Tibial nerve (tissue), 4 donors: ENCODE measurements at places on chromosomes 4 and X.

DNA sequence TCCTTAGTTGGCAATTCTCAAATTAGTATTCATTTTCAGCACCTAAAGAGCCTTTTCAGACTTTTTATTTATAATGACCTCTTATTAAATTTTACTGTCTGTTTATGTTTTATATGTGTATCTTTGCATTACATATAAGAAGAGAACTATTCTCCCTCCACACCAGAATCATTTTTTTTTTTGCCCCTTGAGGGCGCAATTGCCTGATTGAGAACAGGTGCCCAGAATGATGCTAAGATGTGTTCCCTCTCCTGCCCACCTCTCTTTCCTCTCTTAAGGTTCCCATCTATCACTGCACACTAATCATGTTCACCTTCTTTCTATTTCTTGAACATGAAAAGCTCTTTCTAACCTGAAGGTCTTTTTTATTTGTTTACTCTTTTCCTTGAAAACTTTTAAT lies 44.2 kb upstream of the ADAM29 start:
- no peaks in the 10 kb centered on the region for H3K4me1 ChIP-seq
- H3K27me3 ChIP-seq, result no peaks in the 10 kb centered on the region
- no peaks in the 10 kb centered on the region for H3K36me3 ChIP-seq
- H3K27ac ChIP-seq, result no peak overlapping the region

DNA sequence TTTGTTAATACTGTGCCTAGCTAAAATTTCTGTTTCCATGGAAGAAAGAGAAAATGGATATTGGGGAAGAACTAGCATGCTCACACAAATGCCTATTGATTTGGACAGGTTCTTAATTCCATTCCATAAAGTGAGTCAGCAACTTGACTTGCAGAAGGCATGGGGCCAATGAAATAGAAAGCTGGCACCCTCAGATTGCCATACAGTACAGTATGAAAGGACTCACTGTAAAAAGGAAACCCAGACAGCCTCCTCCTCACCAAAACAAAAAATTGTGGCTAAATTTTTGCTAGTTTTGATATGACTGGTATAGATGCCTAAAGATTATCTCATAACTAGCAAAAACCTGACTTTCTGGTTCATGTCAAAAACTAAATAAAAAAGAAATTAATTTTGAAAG lies 11.2 kb upstream of the TAB3 start:
- no peaks in the 10 kb centered on the region for H3K36me3 ChIP-seq
- H3K27ac ChIP-seq, result no peak overlapping the region
- no peaks in the 10 kb centered on the region for H3K4me1 ChIP-seq
- no peaks in the 10 kb centered on the region for H3K27me3 ChIP-seq
- no peak for DNase-seq
- no peak overlapping the region for H3K4me3 ChIP-seq

DNA sequence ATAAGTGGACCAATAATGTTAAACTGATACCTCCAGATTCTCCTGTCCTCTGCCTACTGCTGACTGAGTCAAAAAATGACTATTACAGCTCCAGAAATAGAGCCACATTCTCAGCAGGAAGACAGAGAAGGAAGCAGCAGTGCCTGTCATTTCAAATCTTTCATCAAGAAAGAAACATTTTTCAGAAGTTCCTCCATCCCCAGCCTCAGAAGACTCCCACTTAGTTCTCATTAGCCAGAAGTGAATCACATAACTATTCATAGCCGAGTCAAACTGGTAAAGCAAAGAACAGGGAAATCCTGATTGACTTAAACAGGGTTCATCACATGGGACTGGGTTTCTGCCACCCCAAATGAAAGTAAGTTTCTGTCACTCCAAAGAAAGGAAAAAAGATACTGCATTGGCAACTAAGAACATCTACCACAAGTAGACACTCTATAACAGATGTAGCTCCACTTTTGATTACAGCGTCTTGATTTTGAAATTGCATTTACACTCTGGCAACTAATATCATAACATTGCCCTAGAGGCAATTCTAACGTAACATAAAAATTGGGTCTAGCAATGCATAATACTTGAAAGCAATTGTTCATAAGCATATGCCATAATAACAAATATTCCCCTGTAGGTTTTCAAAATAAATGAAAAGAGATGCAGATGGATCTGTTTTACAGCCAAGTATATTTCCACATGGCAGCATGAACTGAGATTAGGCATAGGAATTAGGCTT lies 599.8 kb downstream of the GALNTL6 start:
- no peaks in the 10 kb centered on the region for H3K36me3 ChIP-seq
- H3K4me1 ChIP-seq, result no peaks in the 10 kb centered on the region
- no peaks in the 10 kb centered on the region for H3K27me3 ChIP-seq
- no peak overlapping the region for H3K4me3 ChIP-seq

- peaks cover 23% of the 10 kb centered on the region for H3K36me3 ChIP-seq
These were observed 28.0 kb downstream of the PRPS2 start for GRCh38 chrX:12819222-12819621.

- no peaks in the 10 kb centered on the region for H3K4me1 ChIP-seq
- DNase-seq, result no peak
- no peaks in the 10 kb centered on the region for H3K36me3 ChIP-seq
- no peak overlapping the region for H3K27ac ChIP-seq
These were observed 5.5 kb upstream of the KLHL8 start for GRCh38 chr4:87225936-87226335.

GRCh38 chr4:25696409-25696808 lies 40.8 kb downstream of the SLC34A2 start:
- no peaks in the 10 kb centered on the region for H3K27me3 ChIP-seq
- no peak overlapping the region for H3K27ac ChIP-seq
- H3K4me1 ChIP-seq, result no peaks in the 10 kb centered on the region
- DNase-seq, result no peak

DNA sequence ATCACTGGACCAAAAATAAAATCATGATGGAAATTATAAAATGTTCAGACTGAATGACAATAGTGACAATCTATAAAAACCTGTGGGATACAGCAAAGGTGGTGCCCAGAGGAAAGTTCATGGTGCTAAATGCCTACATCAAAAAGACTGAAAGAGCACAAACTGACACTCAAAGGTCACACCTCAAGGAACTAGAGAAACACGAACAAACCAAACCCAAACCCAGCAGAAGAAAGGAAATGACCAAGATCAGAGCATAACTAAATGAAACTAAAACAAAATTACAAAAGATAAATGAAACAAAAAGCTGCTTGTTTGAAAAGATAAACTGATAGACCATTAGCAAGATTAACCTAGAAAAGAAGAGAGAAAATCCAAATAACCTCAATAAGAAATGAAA lies 78.7 kb downstream of the ANAPC10 start:
- H3K36me3 ChIP-seq, result no peaks in the 10 kb centered on the region
- H3K4me3 ChIP-seq, result no peak overlapping the region
- H3K27ac ChIP-seq, result no peak overlapping the region
- H3K27me3 ChIP-seq, result no peaks in the 10 kb centered on the region
- no peak for DNase-seq

GRCh38 chrX:12344954-12345353 lies 206.7 kb downstream of the FRMPD4 start:
- no peak overlapping the region for H3K4me3 ChIP-seq
- H3K27ac ChIP-seq, result no peak overlapping the region
- no peaks in the 10 kb centered on the region for H3K36me3 ChIP-seq
- H3K27me3 ChIP-seq, result no peaks in the 10 kb centered on the region

DNA sequence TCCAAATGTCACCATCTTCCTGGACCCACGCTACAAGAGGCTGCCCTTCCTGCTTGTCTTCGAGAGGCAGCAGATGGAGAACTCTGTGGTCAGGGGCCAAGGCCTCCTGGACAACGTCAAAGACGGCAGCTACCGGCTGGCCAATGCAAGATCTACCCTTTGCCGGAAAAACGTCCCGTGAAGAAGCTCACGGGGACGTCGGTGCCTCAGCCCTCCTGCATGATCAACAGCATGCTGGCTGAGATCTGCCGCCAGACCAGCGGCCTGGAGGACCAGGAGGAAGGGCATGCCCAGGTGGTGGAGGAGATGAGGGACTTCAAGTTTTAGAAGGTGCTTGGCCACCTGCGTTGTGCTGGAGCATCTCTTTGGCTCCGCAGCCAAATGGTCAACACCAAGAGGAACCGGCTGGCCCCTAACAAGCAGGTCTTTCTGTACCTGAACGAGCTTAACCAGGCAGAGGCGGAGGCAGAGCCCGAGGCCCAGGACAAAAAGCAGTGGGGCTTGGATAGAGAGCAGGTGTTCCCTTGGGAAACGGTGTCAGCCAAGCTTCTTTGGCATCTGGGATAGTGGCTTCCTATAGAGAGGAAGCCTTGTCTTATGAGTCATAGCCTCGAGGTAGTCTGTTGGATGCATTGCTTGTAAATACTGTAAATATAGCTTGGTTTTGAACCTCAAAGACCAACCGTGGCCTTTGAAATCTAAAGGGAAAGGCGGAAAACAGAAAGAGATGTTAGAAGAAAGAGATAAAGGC lies 94.8 kb upstream of the ELOVL6 start:
- H3K27me3 ChIP-seq, result no peaks in the 10 kb centered on the region
- no peak for DNase-seq
- no peaks in the 10 kb centered on the region for H3K4me1 ChIP-seq
- H3K36me3 ChIP-seq, result no peaks in the 10 kb centered on the region
- H3K27ac ChIP-seq, result no peak overlapping the region
- no peak overlapping the region for H3K4me3 ChIP-seq

DNA sequence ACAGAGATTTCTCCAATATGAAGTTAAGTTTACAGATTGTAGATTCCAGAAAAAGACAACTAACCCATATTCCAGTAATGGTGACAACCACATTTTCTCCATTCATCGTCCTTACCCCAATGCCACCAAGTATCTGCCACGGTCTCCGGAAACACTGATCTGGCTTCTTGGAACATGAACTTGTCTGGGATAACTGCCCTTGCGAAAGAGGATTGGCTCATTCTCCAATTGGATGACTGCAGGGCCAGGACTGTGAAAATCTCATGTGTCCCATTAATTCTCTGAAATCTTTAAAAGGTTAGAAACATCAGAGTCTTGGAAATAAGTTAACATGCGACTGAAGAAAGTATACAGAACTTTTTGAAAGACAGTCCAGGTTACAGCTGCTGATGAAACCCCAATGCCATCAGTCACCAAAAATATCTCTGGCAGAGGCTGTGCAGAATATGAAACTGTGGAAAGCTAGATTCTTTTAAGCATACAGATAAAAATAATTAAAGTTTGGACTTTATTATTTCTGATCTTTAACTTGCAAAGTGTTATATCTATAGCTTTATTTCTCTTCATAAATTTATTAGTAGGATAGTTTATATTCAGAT lies 496.9 kb downstream of the PPARGC1A start:
- DNase-seq, result peak; percentile 27
- H3K4me3 ChIP-seq, result no peak overlapping the region
- no peaks in the 10 kb centered on the region for H3K4me1 ChIP-seq

DNA sequence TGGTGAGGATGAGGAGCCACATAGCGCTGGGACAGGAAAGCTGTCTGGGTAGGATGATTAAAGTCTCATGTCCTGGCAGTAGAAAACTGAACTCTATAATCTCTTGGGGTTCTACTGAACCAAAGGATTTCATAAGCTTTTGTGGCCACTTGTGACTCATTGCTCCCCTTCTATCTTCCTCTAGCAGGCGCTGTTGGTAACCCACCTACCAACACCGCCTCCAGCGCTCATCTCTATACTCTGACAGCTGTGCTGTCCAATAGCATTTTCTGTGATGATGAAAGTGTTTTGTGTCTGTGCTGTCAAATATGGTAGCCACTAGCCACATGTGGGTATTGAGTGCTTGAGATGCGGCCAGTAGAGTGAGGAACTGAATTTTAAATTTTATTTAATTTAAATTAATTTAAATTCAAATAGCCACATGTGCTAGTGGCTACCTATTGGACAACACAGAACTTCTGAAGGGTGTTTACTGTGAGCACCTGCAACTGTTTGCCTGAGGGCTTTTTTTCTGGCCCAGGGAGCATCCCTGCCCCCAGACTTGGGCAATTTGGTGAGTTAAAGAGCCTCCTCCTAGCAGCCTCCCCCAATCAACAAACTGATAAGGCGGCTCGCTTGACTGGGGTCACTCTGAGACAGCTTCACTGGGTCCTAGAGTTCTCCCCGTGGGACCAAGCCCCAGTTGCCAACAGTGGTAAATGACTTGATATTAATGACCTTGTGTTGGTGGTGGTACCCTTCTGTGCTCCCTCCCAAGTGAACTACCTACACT lies 169.2 kb upstream of the ATP6AP2 start:
- no peaks in the 10 kb centered on the region for H3K4me1 ChIP-seq
- no peak for DNase-seq
- no peak overlapping the region for H3K4me3 ChIP-seq
- no peaks in the 10 kb centered on the region for H3K36me3 ChIP-seq
- H3K27me3 ChIP-seq, result no peaks in the 10 kb centered on the region

DNA sequence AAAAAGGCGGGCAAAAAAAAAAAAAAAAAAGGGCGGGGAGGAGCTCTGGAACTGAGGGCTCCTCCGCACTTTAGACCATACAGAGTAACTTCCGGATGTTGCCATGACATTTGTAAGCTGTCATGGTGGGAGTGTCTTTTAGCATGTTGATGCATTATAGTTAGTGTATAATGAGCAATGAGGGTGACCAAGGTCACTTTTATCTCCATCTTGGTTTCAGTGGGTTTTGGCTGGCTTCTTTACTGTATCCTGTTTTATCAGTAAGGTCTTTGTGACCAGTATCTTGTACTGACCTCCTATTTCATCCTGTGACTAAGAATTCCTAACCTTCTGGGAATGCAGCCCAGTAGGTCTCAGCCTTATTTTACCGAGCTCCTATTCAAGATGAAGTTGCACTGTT lies 193.4 kb downstream of the UGT8 start:
- no peaks in the 10 kb centered on the region for H3K27me3 ChIP-seq
- H3K36me3 ChIP-seq, result no peaks in the 10 kb centered on the region
- H3K4me1 ChIP-seq, result no peaks in the 10 kb centered on the region

- no peaks in the 10 kb centered on the region for H3K36me3 ChIP-seq
- peaks cover 29% of the 10 kb centered on the region for H3K4me1 ChIP-seq
- no peak overlapping the region for H3K4me3 ChIP-seq
- DNase-seq, result no peak
- H3K27me3 ChIP-seq, result peaks cover 8% of the 10 kb centered on the region
- no peak overlapping the region for H3K27ac ChIP-seq
These were observed 1.5 kb downstream of the SLC26A1 start for GRCh38 chr4:991451-992296.

DNA sequence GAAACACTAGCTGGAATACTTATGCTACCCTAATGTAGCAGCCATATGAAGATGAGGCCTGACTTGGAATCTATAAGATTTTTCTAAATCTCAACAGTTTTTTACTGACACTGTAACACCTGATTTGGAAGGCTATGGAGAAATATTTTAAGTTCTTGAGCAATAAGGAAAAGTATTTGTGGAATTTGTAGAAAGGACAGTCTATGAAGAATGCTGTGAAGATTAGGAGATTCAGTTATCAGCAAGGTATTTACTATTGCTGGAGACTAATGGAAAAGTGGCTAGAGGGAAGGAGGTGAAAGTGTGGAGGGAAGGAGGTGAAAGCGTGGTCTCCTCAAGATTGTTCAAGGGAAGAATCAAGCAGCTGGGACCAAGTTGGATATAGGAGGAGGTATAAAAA lies 190.0 kb upstream of the EMCN start:
- H3K4me1 ChIP-seq, result no peaks in the 10 kb centered on the region
- H3K36me3 ChIP-seq, result no peaks in the 10 kb centered on the region
- DNase-seq, result no peak
- no peak overlapping the region for H3K27ac ChIP-seq
